ENCODE measurements at places on chromosomes 2 and 18.

- DNase-seq: no peak
Observed at GRCh38 chr18:14943967-14944636, 196.1 kb downstream of the ANKRD30B start.

DNA sequence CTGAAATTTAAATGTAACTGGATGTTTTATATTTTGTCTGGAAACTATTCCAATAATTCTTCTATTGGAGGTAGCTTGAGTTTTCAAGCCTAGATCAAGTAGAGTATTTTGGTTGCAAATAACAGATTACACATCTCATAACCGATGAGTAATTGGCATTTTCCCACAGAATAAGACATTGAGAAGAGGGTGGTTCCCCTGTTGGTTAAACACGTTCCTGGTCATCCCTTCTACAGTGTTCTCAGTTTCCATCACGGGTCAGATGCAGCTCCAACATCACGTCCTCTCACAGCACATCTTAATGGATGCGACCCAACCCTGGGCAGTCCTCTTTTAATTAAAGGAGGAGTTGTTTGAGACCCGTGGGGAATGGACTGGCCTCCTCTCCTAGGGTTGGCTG, 149.0 kb upstream of the ZNF516 start:
- DNase-seq: no peak

DNA sequence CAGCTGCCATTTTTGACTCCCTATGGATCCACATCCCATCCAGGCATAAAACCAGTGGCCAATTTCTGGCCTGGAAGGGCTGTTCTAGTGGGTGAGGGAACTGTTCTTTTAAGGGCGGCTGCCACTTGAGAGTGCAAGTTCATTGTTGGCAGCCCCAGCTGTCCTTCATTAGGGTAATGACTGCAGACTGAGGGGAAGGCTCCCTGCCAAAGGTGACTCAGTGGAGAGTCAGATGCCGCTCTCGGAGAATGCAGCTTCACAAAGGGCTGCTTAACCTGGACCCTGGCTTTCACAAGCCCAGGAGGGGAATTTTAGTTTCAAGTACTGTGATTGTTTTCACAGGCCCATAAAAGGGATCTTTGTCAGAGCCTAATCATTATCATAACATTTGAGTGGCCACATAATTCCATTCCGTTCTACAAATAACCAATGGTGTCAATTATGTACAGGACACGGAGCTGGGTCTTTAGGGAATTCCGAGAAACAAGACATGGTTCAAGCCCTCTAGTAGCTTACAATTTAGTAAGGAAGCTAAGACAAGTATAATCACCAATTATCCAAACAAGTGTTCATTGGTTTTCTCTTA, 235.7 kb downstream of the CDCA7 start:
- no peak for DNase-seq

- no peak for DNase-seq
Observed at GRCh38 chr18:54094474-54094873, 130.0 kb downstream of the MBD2 start.

- no peak for DNase-seq
Observed at GRCh38 chr2:221144909-221145308, 427.2 kb downstream of the EPHA4 start.

- DNase-seq: no peak
Observed at GRCh38 chr2:240234503-240234951, 94.1 kb upstream of the OTOS start.

- DNase-seq: no peak
Observed at GRCh38 chr18:70024829-70025228, 77.2 kb upstream of the CD226 start.

- no peak for DNase-seq
Observed at GRCh38 chr2:146764301-146764700, 1080.5 kb upstream of the ACVR2A start.

DNA sequence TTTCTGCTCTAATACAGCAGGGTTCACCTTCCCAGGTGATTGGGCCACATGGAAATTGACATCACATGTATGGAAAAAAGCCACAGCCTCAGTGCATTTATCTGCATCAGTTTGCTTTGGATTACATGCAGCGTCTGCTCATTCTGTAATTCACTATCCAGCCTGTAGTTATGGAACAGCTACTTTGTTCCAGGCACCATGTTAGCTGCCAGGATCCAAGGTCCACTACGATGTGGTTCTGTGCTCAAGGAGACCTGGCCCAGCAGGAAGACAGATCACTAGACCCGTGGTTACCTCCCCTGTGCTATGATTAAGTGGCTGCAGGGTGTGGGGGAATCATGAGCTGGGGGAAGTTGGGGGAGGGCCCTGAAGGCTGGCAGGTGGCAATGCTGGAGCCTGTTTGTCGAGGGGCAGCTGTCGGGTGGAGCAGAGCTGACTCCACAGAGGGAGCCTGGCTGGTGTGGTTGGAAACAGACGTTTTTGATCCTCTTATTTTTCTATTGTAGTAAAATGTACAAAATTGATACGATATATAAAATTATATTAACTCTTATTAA, 58.6 kb downstream of the TSHZ1 start:
- no peak for DNase-seq

- no peak for DNase-seq
Observed at GRCh38 chr18:48004577-48004976, 74.1 kb upstream of the SMAD2 start.

Data from naive B cell (primary cell).